Right hindlimb (tissue), 1 donor: ENCODE measurements at places on chromosomes 16 and 17.

DNA sequence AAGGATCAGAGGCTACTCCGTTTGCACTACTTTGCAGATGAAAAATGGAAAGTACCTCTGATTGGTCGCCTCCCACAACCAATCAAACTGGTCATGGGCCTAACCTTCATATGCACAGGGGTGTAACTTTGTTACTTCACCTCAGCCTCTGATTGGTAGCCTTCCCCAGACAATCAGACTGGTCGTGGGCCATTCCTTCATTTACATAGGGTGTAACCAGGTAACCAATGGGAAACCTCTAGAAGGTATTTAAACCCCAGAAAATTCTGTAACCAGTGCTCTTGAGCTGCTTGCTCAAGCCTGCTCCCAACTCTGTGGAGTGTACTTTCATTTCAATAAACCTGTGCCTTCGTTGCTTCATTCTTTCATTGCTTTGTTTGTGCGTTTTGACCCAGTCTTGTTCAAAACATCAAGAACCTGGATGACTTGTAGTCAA, 39.2 kb upstream of the USP22 start:
- no peak for DNase-seq

DNA sequence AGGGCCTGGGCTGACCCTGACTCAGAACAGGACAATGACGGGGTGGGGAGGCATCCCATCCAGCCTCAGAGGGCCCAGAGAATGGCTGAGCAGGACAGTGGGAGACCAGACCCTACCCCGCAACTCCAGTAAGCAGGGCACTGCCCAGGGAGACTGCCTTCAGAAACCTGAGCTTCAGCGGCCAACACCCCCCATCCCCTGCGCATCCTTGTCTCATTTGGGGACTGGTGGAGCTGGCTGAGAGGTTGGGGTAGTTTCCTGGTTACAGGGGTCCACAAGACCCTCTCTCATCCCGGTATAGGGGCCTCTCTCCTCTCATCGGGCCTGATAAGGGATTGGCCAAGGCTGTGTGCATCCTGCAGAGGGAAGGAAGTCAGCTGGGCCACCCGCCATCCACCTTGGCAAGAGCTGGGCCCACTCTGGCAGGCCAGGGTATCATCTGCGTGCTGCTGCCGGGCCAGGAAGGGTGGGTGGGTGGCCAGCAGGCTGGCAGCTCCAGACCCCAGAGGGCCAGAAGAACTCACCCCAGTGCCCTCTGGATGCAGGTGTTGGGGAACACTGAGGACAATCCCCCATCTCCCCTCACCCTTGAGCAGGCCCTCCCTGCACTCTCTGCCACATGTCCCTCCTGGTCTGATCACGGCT, 229.1 kb downstream of the KATNIP start:
- DNase-seq, result no peak

DNA sequence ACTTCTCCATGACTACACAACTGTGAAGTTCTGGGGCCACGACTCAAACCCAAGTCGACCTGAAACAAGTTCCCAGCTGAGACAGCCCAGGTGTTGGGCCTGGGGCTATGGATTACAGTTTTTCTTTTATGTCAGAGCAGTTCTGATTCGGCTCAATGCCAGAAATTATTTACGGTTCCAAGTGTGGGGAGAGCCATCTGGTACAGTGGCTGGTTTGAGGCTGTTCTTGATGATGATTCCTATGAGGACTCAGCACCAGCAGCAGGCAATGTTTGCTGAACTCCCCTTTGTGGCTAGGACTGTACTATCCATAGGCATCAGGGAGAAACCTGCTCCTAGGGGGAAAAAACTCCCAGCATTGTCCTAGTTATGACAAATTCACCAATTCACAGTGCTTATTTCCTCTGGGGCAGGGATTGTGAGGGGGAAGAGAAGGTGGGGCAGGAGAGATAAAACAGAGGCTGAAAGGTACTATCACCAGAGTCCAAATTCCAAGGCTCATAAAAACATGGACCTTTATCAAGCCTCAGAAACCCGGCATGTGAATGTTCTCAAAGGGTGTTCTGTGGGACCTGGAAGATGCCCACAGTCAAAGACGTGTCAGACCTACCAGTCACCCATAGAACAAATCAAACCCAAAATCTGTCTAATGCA, 18.2 kb upstream of the CMTM4 start:
- DNase-seq, result no peak

- DNase-seq, result no peak
Measured at GRCh38 chr16:24135624-24136565, 120.2 kb upstream of the CACNG3 start.

GRCh38 chr17:61380836-61381525, 18.7 kb upstream of the TBX2 start:
- DNase-seq, result no peak

DNA sequence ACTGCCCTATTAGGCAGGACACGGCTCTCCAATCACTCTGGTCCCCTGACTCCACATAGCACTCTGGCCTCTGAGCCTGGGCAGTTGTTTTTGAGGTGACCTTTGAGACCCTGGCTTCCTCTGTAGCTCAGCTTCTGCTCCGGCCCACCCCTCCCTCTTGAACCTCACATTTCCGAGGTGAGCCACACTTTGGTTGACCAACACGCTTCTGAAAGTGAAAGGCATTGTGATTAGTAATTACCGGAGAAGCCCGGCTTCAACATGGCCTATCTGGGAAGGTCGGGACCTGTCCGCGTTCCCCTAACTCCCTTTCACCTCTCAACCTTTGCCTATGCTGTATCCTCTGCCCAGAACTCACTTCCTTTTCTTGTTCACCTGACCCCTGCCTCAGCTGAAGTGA, 10.3 kb upstream of the ITGAX start:
- no peak for DNase-seq

DNA sequence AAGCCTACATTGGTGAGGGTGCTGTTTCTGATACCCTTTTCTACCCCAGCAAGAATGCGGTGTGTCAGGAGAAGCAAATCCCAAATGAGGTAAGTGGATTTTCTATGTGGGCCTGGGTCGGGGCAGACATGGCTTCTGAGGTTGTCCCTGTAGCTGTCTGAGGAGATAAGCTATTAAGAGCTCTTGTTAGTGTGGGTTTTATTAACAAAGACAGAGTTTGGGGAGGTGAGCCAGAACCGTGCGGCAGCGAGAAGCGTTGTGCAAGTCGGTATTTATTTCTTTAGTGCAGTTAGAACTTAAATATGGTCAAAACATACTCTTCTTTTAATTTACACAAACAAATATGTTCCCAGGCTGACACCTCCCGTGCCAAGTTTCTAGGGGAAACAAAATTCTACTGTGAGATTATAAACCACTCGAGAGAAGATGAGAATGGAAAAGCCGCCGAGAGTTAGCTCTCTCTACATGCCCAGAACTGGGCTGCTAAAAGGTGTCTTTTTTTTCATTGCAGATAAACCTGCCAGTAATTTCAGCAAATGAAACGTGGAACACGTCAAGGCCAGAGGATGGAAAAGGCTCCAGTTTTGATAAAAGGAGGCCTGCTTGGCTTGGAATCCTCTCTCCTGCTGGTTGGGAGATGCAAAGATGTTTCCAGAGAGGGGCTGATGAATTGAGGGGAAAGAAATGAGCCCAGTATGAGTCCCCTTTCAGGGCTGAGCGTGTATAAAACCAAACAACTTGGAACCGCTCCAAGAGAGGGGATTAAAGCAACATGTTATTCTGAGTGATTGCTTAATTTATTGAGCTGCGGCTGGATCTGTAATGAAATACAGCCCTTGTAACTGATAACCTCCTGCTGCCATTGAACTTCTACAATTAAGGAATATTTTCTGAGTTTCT, 254.6 kb downstream of the MRTFB start:
- DNase-seq, result no peak

GRCh38 chr16:48535831-48536613, 74.0 kb downstream of the N4BP1 start:
- peak; percentile 82 for DNase-seq

DNA sequence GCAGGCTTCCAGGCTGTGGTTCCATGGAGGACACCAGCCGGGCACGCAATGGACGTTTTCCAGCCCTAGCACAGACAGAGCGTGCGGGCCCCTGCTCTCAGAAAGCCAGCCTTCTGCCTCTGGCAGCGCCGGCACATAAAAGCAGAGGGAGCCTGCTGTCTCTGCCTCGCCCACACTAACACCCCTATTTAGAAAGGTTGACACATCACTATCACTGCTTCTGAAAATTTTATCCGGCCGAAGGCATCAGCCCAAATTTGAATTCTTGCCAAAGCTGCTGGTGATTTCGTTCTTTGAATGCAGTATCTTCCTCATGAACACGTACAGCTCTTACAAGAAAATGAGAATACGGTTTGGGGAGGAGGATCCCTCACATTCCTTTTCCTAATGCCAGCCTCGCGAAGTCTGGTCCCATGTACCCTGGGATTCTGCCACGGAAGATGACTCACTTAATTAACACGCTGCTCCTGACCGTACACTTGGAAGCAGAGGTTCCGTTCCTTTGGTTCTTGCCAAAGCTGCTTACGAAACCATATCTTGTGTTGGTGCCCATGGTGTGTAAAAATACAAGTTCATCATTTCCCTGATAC, 1.3 kb upstream of the RAB11FIP3 start:
- no peak for DNase-seq

- DNase-seq, result no peak
Measured at GRCh38 chr16:9790199-9790598, 392.0 kb downstream of the GRIN2A start.

DNA sequence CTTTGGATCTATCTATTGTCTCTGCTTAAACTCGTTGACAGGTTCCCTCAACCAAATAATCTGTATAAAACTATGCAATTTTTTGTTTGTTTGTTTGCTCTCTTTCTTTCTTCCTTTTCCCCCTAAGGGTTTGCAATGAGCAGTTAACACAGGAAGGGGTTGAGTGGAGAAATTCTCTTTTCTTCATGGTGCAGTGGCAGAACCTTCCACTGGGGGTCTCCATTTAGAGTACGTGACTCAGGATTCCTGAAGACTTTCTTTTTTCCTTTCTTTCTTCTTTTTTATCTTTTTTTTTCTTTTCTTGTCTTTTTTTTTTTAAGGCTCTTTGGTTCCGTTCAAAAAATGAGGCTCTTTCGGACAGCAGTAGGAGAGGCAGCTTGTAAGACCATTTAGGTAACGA, 19.5 kb upstream of the RBFOX1 start:
- DNase-seq, result no peak

- peak; percentile 90 for DNase-seq
Measured at GRCh38 chr16:88810912-88811768, 588 bp downstream of the APRT start.
